Caco-2 (cell line): ENCODE measurements at places on chromosomes 7 and 10. TPM values are rescaled to one million over a fixed set of nuclear protein-coding genes. Genes with fewer than 3 reads are reported as not detected.

HOXA3 gene
- total RNA-seq: 19.9 and 22.6 TPM in 2 replicates

DNA sequence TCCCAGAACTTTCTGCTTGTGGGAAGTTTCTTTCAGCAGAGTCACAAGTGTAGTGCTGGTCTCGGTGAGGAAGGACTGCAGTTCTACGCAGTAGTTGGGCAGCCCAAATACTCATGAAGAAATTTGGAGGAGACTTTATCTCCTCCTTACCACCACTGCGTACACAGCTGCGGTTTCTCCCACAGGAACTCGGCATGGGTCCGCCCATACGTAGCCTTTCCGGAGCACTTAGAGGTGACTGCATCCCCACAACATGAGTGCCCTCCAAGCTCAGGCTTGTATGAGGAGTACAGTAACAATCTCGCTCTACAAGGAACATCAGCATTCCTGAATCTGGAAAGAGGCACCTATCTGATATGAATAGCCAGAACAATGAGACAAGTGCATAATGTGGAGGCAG lies 549.2 kb upstream of the SEMA3D start:
- DNase-seq: no peak

CDNF gene
- 3.4 and 3.9 TPM in 2 replicates for total RNA-seq

TMED4 gene
- 93.4 and 96.6 TPM in 2 replicates for total RNA-seq

GRCh38 chr7:17407229-17407628 lies 108.8 kb downstream of the AHR start:
- DNase-seq: no peak

GRCh38 chr7:46174196-46174580 lies 253.1 kb upstream of the IGFBP3 start:
- no peak for DNase-seq
